ENCODE measurements at places on chromosomes 16 and 17.

DNA sequence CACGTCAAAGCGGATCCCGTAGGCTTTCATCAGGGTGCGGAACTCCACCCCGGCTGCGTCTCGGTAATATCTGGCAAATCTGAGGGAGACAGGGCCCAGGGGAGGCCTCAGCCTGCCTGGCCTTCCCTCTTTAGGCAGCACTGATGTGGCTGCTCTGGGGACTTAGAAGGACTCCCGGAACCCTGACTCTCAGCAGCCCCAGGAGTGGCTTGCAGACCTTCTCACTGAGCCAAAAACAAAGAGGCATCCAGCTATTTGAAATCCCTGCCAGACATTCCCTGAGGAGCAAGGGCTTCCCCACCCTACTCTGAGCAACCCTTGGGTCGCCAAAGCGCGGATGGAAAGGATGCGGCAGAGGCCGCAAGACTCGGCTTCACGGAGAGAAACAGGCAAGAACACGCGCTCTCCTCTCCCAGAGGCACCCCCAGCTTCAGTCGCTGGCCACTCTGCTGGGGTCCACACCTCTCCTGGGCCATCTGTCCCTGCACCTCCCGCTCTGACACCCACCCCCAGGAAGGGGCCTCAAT is 7.9 kb downstream of the P2RX5 start:
- DNase-seq, result no peak

GRCh38 chr17:79630821-79631639 is 20.2 kb upstream of the RBFOX3 start:
- no peak for DNase-seq

DNA sequence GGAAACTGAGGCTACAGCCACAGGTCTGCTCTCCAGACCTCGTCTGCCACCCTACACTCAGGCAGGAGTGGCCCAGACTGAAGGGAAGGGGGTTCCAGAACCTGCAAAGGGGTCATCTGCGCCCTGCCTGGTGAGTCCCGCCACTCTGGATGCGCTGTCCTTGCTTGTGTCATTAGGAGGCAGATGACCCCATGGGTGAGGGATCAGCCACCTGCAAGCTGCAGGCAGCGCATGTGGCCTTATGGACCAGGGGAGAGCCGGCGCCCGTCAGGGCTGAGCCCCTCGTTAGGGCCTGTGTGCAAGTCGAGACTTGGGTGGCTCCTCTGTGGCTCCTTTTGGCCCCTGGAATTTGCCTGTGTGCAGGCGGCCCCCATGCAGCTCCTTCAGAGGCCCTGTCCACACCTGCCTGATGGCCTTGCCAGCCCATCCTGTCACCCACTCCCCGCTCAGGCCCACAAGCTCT is 5.7 kb downstream of the ZFPM1 start:
- no peak for DNase-seq

DNA sequence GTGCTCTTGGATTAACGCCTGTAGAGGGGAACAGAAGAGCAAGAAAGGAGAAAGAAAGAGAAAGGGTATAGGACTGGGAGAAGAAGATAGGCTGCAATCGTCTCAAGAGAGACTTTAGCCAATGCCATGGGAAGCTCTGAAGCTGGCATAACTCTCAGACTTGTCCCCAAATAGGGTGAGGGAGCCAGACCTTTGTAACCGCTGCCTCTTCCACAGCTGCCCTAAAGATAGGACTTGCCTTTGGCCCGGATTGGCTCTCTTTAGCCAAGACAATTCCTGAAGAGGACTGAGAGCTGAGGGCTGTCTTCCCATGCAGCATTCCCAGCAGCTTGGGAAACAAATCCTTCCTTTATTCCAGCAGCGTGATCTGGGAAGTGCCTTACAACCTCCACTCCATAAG is 20.8 kb upstream of the MMD start:
- no peak for DNase-seq

DNA sequence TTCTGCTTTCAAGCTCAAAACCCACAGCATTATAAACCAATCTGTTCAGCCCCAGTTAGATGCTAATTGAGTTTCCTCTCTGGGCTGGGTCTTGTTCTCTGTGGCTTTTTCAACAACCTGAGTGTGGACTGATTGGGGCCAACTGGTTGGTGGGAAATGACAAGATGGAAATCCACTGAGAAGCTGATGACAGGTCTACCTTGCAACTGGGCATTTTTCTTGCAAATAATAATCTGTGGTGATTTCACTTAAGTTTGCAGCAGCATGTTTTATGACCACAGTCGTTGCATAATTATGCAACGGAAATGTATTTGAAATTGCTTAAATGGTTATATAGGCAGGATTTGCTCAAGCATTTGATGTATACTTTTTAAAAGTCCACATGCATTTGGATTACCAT is 69.9 kb downstream of the AKAP1 start:
- DNase-seq, result no peak

DNA sequence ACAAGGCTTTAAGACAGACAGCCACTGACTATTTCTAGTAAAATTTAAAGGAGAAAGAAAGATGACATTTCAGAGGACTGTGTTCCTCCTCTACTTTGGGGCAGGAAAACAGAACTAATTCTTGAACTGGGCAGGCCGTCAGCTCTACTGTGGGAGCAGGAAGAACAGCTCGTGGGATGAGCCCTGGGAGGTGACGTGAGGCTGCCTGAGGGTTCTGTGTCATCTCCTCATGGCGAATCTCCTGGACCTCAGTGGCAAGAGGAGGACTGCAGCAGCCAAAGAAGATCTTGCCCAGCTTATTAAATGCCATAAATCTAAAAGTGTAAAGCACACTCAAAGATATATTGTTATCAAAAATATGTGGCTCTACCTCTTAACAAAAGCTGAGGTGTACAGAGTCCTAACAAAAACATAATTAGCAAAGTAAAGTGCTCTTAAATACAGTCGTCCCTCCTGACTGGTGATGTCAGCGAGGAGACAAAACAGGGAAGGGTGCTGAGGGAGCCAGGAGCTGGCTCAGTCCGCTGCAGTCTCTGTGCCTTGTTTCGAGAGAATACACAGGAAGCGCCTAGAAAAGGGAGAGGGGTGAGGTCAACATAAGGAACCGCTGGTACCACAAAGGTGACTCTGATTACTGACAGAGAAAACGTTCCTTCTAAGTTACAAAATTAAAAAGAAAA is 58.0 kb downstream of the CREBBP start:
- DNase-seq, result no peak

DNA sequence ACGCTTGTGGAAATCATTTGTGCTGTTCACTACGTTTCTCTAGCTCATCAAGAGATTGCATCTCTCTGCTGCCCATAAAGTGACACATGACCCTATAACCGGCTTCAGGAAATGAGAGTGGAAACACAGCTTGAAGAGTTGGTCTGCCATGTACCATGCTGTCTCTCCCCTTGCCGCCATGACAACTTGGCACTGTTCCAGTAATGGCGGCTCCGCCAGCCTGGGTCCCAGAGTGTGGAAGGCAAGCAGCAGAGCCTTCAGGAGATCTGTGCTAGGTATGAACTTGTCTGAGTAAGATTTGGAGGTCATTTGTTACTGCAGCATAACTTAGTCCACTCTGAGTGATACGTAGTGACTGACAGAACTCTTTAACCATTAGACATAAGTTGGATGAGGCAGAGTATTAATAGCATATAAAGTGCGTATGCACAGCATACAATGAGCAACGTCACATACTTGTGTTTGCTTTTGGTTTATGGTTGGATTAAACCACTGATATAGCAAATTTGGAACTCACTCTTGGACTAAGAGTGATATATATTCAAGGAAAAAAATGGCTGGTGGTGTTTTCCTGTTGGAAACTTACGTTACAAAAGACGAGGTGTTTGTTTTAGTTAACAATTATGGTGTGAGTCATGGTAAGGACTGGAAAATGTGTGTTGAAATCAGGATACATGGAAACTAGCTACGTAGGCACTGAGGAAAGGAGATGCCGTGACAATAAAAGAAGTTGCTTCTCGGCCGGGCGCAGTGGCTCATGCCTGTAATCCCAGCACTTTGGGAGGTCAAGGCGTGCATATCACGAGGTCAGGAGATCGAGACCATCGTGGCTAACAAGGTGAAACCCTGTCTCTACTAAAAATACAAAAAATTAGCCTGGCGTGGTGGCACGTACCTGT is 24.4 kb upstream of the PMP22 start:
- DNase-seq, result no peak

DNA sequence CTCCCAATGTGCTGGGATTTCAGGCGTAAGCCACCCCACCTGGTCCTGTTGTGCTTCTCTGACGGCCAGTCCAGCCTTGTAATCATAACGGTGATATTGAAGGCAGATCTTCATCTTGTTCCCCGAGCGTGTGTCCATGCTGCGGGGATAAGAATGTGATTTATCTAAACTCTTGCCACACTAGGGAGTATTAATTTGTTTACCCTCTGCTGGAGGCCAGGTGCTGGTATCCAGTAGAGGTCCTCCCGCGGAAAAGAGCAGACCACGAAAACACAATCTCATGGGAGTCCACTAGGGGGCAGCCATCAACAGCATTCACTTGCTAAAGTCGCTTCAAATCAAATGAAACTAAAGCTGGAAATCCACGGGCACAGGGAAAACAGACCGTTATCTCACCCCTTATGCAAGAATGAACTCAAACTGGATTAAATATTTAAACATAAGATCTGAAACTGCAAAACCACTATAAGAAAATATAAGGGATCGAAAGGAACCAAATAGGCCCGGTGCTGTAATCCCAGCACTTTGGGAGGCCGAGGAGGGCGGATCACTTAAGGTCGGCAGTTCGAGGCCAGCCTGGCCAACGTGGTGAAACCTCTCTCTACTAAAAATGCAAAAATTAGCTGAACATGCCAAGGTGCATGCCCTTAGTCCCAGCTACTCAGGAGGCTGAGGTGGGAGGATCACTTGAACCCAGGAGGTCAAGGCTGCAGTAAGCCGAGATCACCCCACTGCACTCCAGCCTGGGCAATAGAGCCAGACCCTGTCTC is 22.3 kb upstream of the RBBP6 start:
- peak; percentile 75 for DNase-seq

DNA sequence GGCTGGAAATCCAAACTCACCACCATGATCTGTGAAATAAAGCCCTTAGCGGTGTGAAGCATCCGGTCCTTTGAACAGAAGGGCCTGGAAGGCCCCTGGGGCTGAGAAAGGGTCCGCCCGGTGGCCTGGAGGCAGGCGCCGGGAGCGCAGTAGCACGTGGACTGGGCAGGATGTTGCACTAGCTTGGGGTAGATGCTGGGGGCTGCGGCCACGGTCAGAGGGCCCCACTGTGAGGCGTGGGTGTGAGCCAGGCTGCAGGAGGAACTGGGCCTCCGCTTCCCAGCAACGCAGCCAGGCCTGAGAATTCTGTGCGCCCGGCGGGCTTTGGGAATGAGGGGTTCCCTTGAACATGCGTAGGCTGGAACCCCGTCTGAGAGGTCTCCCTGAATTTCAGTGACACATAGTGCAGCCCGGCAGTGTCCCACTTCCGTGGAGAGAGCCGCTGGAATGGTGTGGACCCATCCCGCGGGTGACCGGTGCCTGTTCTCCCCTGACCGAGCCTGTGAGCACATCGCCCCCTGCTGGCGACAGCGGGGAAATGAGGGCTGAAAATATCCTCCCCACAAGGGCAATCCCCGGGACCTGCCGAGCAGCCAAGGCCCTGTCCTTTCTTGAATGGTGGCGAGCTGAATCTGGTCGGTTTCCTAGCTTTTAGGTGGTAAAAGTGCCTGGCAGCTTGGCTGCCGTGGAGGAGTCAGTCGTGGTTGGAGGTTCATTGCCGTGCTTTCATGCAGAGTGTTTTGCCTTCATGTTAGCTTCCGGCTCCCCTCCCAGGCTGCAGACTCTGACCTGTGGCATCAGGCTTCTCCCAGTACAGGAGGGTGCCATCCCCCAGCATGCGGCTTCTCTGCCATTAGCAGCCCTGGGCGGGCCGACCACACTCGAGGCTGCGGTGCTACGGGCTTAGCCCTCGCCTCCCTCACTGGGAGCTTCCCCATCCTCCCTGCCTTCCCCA is 43.8 kb downstream of the DNAJA2 start:
- DNase-seq, result peak; percentile 71

DNA sequence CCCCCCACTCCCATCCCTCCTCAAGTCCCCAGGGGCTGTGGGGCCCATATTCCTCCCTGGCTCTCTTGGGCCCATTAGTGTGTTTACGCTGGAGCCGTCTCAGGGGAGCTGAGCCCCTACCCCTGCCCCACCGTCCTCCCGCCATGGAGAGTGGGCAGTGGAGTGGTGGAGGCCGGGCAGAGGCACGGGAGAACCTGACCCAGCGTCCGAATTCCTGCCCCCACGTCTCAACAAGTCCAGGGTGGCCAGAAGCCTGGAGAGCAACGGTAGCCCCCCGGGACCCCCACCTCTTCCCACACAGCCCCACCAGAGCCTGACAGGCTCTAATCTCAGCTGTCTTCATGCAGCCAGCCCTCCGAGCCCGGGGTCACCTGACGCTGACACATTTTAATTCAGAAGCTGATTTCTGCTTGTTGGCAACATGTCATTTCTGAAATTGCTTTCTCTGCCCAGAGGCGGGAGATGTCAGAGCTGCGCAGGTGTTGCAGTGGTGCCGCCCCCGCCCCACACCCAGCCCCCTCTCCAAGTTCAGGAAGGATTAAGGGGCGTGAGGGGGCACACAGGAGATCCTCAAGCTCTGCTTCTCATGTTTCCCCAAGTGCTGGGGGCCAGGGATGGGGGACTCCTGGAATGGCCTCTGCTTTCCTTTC is 32.6 kb downstream of the WNT9B start:
- DNase-seq, result no peak

DNA sequence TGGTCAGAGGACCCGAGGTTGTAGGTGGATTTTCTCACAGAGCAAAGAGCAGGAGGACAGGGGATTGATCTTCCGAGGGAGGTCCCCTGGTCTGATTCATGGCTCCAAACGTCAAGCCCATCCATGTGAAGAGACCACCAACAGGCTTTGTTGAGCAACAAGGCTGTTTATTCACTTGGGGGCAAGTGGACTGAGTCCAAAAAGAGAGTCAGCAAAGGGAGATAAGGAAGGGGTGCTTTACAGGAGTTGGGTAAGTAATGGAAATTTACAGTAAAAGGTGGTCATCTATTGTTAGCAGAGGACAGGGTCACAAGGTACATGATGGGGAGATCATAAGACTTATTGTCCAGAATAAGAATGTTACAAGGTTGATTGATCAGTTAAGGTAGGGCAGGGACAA is 2285.8 kb downstream of the TP53TG3F start:
- no peak for DNase-seq

DNA sequence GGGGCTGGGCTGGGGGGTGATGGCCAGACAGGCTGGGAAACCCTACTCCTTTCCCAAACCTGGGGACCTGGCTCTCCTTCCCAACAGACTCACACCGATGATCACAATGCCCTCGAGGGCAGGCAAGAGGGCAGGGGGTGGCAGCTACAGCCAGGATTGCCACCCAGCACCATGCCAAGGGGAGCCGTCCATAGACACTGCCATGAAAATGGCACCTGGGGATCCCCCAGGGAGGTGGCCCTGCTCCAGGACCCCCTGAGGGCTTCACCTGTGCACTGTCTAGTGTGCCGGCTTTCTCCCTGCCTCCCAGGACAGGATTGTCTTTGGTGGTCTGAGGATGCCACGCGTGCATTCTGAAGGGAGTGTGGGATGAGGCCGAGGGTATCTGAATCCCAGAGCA is 24.6 kb downstream of the RPH3AL start:
- no peak for DNase-seq

DNA sequence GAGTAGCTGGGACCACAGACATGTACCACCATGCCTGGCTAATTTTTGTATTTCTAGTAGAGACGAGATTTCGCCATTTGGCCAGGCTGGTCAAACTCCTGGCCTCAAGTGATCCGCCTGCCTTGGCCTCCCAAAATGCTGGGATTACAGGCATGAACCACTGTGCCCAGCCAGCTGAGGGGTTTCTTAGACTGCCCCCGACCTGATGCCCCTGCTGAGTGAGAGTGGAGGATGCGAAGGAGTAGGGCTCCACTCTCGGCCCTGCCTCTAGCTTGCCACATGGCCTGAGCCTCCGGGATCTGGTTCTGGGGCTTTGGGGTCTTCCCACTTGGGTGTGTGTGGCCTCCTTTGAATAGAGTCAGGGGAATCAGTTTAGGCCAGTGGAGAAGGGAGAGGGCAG is 11.0 kb downstream of the GPR179 start:
- no peak for DNase-seq
